ENCODE measurements at places on chromosomes 1 and 21.

DNA sequence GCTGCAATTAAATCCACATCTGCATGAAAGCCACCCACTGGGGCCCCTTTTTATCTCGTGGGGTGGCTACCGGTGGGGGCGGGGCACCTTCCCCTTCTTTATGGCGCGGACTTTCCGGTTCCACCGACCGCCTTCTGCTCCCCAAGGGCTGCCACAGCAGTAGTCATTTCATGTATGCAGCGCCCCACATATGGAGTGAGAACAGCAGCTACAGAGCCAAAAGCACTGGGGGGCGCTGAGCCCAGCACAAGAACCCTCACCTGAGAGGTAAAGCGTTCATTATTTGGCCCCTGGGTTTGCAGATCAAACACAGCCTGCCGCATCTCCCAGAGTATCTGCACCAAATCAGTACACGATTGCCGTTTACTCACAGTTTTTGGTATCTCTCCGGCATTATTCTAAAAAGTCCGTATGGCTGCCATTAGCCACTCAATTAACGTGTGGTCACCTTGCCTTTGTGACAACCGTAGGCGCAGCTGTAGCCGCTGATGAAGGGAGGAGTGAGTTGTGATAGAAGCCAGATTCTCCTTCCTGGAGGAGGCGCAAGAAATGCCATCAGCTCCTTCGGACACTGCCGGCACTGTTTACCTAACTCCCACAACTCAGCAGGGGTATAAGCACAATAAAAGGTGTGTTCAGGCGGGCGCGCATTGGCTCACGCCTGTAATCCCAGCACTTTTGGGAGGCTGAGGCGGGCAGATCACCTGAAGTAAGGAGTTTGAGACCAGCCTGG lies 30.4 kb upstream of the CR2 start:
- no peak for DNase-seq

GRCh38 chr1:56715156-56715555 lies 70.0 kb downstream of the PRKAA2 start:
- DNase-seq: no peak

DNA sequence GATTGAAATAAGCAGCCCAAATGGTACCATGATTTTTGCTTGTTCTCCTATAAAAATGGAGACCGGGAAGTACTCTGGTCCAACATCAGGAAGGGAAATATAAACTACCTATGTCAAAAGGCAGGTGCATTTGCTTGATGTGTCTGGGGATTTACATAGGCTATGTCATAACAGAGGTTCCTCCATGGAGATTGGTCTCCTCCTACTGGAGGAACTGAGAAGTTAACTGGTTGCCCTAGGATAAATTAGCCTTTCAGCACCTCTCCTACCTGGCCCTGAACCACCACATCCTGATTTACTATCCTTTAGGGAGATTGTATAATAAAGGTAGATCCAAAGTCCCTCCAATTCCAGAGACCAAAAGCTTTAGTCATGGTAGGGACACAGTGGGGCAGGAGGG lies 1109.3 kb upstream of the B3GALT2 start:
- DNase-seq: no peak

GRCh38 chr1:17212487-17213121 lies 7.7 kb downstream of the PADI1 start:
- DNase-seq: no peak

DNA sequence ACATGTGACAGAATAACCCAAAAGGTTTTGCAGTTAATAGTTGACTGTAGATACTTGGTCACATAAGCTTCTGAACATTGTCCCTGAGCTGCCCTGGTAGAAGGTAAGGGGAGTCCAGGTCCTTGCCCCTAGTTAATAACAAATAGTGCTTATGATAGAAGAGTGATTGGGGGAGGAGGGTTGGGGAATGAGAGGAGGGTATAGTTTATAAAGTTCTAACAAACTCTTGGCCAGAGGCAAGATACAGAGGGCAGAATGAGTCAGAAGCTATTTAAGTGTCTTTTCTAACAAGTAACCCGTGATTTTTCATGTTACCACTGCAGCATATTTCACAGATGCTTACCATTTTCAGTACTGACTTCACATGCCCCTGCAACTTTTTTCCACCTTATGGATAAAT lies 26.7 kb upstream of the MYOCOS start:
- no peak for DNase-seq

GRCh38 chr1:24564695-24565094 lies 8.8 kb downstream of the NCMAP start:
- DNase-seq: no peak

GRCh38 chr1:178849918-178850317 lies 21.0 kb downstream of the ANGPTL1 start:
- DNase-seq: no peak

DNA sequence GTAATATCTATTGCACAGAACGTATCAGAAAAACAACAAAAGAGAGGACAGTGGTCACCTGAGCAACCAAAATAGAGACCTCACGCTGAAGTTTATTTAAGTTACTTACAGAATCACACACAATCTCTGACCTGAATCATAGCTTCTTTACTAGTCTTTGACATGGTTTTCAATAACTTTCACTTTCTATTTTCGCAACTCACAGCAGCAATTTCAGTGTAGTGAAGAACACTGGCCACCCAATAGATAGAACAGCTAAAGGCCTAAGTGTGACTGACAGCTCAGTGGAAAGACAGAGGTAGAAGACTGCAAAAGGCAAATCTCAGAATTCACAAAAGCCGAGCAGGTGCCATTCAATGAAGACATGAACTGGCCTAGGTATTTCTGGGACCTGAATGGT lies 435.6 kb upstream of the CHRM3 start:
- no peak for DNase-seq

DNA sequence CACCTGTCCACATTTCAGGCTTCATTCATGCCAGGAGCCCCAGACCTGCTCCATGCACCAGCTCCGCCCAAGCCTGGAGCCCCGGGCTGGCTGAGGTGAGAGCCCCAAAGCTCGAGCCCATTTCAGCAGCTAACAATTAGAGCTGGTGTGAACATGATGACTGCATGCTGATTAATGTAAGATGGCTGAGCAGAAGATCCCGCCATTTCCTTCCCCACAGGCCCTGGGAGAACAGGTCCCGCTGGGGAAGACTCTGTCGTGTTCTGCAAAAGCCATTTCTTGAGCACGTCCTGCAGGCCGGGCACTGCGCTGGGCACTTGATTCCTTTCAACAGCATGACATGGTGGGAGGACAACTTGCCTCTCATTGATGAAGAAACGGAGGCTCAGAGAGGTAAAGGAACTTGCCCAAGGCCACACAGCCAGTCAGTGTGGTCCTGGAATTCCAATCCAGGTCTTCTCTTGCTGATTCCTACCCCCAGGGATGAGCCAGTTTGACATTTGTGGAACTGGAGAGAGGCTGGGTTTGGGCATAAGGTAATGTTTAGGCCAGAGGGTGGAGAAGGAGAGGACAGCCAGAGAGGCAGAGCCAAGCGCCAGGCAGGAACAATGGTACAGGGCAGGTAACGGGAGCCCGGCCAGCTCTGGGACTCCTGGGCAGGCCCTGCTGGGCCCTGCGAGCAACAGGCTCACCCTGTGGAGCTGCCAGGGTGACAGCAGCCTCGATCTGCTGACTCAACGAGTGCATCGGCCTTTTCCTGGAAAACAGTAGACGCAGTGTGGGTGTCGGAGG lies 28.1 kb upstream of the EPHA2 start:
- no peak for DNase-seq

- no peak for DNase-seq
Measured at GRCh38 chr1:103460511-103460910, 65.0 kb upstream of the RNPC3 start.

- DNase-seq: no peak
Measured at GRCh38 chr1:53763911-53764310, 24.9 kb upstream of the GLIS1 start.

GRCh38 chr1:81179242-81179641 lies 621.5 kb upstream of the ADGRL2 start:
- DNase-seq: peak; percentile 33

- no peak for DNase-seq
Measured at GRCh38 chr21:25834381-25834780, 99.6 kb downstream of the GABPA start.

DNA sequence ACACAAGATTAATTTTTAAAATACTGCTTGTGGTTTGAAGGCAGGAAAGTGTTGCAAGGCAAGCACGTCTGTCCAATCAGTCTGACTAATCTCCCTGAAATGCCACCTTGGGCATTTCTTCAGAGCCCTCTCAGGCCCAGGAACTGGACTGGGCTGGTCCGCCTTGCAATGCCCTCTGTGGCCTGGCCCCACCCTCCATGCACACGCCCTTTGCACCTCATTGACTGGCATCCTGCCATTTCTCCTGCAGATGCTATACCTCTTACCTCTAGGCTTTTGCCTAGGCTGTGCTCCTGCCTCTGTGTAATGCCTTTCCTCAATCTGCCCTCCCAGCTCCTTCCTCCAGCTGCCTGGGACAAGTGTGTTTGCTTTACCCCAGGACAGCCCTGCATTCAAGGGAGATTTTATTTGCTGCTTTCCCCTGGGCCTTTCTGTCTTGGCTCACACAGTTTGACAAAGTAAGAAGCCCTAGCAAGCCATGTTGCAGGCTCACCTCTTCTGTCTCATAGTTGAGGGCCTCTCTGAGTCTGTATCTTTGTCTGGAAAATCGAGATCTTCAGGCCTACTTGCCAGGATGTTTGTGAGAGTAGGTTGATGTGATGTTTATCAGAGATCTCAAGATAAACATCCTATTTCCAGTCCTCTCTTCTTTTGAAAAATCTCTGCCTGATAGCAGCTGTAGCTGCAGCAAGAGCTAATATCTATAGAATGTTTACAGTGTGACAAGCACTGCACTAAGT lies 149.2 kb upstream of the JUN start:
- peak; percentile 71 for DNase-seq

DNA sequence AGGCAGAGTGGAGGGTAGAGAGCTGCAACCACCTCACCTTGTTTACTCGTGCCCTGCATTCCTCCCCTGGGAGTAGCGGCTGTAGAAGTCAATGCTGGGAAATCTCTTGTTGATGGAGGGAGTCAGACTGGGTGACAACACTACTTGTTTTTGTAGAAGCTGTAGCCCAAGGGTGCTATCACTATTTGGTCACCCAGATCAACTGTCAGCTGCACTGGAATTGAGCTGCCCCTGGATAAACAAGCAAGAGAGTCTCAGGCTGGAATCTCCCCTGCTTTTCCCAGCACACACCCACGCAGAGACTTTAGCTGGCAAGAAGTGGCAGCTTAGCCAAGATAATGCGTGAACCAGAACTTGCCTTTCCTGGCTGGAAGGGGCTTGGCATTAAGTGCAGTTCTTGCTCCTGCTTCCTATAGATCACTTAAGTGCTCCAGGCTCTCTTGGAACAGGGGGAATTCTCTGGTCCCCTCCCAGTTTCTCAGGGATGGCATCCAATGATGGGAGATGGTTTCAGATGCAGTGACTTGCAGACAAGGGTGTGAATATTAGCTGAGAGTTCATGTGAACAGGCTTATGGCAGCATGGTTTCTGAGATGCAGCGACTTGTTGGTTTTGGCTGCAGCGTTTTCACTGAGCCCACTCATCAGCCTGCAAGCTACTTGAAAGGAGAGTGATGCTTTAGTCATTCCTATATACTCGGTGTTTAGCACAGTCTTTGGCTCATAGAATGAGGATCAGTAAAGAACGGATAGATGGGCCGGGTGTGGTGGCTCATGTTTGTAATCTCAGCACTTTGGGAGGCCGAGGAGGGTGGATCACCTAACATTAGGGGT lies 16.8 kb downstream of the ATP2B4 start:
- peak; percentile 10 for DNase-seq

DNA sequence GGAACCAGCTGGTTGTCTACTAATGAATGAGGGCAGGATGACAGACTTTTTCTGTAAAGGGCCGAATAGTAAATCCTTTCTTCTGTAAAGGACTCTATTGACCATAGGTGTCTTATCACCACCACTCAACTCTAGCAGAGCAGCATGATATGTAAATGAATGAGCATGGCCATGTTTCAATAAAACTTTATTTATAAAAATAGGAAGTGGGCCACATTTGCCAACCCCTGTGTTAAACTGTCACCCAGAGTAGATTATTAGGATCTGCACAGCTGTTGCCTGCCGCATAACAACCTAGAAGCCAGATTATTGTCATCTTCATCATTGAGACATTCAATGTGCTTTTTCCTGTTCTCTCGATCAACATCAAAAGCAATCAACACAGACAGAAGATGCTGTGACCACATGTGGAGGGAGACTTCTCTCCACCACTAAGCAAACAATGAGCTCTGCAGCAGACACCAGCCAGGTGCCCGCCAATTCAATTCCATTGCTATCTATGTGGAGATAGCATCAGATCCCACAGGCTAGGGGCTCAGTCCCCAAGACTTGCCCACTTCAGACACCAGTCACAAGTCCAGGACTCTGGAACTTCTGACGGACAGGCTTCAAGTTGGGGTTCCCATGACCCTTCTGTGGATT lies 6.8 kb upstream of the EFHD2 start:
- no peak for DNase-seq

- no peak for DNase-seq
Measured at GRCh38 chr1:3208819-3209200, 139.8 kb downstream of the PRDM16 start.

GRCh38 chr1:37793773-37794371 lies at the start of gene MANEAL:
Gene MANEAL (plus strand): TSS chr1:37793847. CDS start chr1:37794183, 336 bp downstream.
- DNase-seq: peak; percentile 54

- DNase-seq: peak; percentile 48
Measured at GRCh38 chr1:90707363-90707710, 9.8 kb downstream of the BARHL2 start.

Measured in T1000 (cell line).